Kidney glomerular epithelial cell (primary cell): ENCODE measurements at places on chromosomes 2 and 18.

DNA sequence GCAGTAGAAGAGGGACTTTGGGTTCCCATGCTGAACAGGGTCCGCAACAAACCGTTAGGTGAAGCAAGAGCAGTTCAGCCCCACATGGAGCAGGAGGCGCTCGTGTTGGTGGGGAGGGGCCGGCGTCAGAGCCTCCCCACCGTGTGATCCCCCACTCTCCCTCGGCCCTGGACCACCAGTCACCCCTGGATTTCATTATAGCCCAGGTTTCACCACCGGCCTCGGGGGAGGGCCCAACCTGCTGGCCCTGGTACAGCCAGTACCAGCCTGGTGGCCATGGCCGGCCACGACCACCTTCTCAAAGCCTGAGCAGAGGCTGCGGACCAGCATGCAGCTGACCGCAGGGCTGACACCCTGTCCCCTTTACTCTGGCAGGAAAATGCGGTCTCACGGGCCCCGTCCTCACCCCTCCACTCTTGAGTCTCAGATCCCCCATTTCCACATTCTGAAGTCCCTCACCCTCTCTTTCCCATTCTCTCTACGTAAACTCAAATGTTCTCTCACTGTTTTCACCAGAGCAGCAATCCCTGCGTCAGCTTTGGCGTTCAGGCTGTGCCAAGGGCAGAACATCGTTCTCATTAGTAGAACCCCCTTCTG lies 8.6 kb downstream of the MLPH start:
- DNase-seq, result no peak

DNA sequence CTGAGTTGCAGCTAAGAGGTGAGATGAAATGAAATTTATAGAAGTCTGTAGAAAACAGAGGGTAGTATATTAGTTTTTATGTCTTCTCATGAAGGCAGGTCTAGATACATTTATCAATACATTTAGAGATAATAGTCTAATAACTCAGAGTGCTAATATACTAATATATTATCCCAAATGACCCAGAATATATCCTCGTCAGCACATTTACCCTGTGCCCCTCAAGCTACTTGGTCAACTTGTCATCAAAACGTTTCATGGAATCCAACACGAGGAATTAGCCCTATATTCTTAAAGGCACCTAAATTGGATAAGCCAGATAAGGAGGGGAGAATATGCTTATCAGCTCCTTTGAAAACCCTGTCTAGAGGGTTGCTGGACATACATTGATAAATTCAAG lies 415.1 kb upstream of the LRRTM1 start:
- no peak for DNase-seq

GRCh38 chr2:152387041-152387440 lies 52.1 kb downstream of the FMNL2 start:
- no peak for DNase-seq

DNA sequence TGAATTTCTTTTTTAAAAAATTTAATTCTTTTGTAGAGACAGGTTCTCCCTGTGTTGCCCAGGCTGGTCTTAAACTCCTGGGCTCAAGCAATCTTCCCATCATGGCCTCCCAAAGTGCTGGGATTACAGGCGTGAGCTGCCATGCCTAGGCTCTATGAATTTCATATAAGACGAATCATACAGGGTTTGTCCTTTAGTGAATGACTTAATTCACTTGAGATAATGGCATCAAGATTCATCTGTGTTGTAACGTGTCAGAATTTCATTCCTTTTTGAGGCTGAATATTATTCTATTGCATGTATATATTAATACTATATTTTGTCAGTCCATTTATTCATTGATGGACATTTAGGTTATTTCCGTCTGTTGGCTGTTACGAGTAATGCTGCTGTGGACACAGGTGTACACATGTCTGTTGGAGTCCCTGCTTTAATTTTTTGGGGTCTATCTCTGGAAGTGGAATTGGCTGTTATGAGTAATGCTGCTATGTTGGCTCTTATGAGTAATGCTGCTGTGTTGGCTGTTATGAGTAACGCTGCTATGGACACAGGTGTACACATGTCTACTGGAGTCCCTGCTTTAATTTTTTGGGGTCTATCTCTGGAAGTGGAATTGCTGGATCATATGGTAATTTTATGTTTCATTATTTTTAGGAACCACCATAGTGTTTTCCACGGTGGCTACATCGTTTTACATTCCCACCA lies 210.6 kb downstream of the CAMKMT start:
- peak; percentile 12 for DNase-seq

GRCh38 chr2:41990688-41991087 lies 57.1 kb upstream of the PKDCC start:
- DNase-seq, result peak; percentile 7

GRCh38 chr2:143241403-143242088 lies 112.3 kb downstream of the ARHGAP15 start:
- DNase-seq, result no peak

DNA sequence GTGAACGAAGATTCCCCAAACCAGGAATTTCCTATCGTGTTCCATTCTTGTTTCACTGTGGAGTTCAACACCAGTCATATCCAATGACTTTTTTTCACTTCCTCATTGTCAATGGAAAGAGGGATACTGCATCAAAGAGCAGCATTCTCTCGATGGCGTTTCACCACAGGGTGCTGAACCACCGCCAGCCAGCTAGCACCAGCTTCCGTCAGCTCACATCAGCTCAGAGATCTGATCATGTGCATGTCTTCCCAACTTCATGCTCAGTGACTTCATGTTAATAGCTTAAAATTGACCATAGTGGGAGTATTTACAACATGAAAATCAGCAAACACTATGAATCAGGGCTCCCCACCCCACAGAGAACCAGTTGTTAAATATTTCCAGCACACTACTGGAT lies 359.9 kb downstream of the TNS1 start:
- no peak for DNase-seq

DNA sequence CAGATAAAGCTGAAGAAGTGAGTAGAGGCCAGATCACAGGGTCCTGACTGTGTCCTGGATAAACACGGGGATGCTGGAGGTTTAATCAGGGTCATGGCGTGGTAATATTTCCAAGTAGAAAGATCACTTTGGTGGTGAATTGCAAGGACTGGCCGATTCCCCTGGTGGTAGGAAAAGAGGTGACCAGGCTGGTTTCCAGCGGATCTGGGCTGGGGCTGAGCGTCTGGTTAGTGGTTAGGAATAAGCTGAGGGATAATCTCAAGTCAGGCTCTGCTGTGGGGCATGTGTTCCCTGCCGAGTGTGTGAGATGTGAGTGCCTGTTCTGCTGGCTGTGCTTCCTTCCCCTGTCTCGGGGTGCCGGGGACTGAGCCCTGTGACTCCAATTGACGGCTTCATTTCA lies 484.0 kb downstream of the TSN start:
- no peak for DNase-seq

DNA sequence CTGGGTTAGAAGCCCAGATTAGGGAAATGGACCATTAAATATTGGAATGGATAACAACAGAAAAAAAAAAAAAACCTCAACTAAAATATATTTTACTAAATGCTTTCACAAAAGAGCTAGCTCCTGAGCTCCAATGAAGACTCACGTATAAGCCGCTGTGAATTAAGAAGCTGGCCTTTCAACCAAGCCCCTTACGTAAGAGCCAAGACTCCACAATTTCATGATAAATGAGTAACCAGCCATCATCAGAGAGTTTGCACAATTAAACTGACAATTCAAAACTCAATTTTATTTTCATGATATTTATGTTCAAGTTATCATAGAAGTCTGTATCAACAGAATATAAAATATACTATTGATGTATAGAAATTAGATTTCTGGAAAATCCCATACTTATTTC lies 70.7 kb upstream of the HNRNPA3 start:
- DNase-seq, result no peak

- no peak for DNase-seq
Observed at GRCh38 chr18:25055076-25055475, 296.9 kb downstream of the ZNF521 start.

GRCh38 chr2:111954602-111955332 lies 56.4 kb downstream of the MERTK start:
- DNase-seq, result no peak
